ENCODE measurements at places on chromosomes 4 and X.

- DNase-seq: no peak
Measured at GRCh38 chrX:42398967-42399631, 378.9 kb downstream of the PPP1R2C start.

DNA sequence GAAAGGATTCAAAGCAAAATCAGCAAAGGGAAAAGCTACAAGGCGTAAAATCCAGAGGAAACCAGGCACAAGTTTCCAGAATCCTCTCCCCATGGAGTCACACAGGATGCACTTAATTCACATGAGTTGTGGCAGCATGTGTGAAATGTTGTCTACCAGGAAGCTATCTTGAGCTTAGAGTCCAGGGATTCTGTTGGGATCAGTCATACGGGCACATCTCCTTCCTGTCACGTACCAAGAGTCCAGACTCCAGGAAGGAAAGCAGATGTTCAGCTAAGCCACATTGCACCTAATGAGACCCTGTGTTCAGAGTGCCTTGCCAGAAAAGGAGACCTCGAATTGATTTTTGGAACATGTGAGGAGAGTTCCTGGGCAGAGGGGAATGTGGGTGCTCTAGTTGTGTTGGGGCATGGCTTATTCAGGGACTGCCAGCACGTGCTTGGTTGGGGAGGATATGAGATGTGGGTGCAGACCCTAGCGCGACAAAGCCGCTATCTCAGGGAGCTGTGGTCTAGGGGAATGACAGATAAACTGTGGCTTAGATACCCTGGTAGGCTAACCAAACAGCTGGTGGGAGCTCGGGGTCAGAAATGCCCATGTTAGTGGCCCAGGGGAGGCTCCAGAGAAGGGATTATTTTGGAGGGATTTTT, 70.0 kb downstream of the EVC start:
- DNase-seq: no peak

GRCh38 chrX:34563804-34564203, 93.3 kb downstream of the TMEM47 start:
- DNase-seq: no peak

DNA sequence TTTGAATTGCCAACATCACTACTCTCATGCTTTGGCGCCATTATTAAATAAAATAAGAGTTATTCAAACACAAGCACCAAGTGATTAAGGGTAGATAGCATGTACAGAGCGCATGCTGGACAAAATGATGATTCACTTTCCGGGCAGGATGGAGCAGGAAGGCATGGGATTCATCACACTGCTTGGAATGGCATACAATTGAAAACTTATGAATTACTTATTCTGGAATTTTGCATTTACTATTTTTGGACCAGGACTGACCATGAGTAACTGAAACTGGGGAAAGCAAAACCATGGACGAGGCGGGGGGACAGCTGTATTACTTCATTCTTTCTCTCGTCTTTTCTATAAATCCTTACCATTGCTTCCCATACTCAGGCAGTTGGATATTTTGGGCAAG, 28.5 kb upstream of the FGF5 start:
- DNase-seq: no peak

GRCh38 chr4:95155759-95156451, 392.9 kb downstream of the UNC5C start:
- no peak for DNase-seq

- DNase-seq: no peak
Measured at GRCh38 chrX:153999359-154000037, 20.2 kb downstream of the IRAK1 start.

- DNase-seq: no peak
Measured at GRCh38 chrX:152958047-152958446, 35.9 kb downstream of the PNMA5 start.

- DNase-seq: no peak
Measured at GRCh38 chr4:95388911-95389310, 159.9 kb downstream of the UNC5C start.

- no peak for DNase-seq
Measured at GRCh38 chr4:32841217-32841616, 2121.0 kb downstream of the PCDH7 start.

- no peak for DNase-seq
Measured at GRCh38 chrX:3548765-3549391, 164.6 kb downstream of the PRKX start.

DNA sequence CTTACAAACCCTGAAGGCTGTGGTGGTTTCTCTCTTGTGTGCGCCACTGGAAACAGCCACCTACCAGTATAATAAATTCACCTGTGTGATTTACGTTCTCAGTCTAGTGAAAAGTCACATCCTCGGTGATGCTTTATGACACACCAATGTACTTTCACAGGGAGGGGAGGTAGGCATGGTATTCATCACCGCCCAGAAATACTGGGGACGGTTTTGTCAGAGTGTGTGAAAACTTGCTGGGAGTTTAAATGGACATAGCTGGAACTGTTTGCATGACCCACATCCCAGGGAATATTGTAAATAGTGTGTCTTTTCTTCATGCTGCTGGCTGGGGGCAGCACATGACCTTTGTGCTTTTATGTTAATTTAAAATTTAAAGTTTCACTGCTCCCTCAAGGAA, 421.8 kb downstream of the MAPK10 start:
- DNase-seq: no peak

DNA sequence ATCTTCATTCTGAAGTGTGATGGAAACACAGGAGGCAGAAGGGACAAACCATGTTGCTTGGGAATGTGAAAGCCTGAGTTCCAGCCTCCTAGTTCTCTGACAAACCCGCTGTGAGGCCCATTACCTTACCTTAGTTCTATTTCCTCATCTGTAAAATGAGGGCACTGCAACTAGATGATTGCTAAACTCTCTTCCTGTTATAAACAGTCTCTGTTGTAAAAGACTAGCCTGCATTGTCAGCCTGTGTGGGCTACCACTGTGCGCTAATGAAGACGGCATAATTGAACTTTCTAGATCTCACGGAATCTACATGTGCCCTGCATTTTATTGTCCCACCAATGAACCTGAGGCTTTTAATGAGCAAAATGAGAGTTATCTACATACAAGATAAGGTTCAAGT, 147.2 kb downstream of the AFF2 start:
- DNase-seq: no peak

DNA sequence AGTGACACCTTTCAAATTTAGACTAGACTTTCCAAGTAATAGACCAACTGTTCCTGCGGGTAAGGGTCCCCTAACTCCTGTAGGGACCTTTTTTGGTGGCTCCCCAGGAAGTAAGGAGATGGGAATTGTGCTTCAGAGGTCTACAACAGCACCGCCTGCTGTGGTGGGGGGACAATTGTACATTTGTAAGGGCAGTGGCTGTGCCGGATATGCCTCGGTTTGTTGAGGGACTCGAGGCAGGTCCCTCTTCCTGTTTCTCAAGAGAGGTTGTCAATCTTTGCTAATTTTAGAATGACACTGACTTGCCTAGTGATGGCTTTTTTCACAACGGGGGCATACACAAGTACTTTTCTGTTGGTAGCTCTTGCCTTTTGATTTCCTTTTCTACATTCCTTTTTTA, 15.5 kb upstream of the HSD17B11 start:
- no peak for DNase-seq

DNA sequence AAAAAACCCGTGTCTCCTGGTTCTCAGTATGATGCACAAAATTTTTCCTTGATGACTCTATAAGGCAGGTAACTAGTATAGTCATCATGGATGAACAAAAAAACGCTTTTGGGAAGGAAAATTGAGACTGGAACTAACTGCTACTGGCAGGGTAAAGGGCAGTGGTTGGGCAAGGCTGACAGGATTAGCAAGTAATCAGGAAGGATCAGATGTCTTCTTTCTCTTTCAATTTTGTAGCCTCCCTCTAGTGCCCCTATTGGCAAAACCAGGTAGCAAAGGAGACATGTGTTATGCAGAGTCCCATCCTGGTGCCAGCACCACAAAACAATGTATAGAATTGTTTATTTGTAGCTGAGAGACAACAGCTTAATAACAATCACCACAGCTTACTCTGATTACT, 12.8 kb upstream of the SLITRK4 start:
- no peak for DNase-seq

- DNase-seq: no peak
Measured at GRCh38 chr4:153485359-153485758, 19.2 kb downstream of the TMEM131L start.

DNA sequence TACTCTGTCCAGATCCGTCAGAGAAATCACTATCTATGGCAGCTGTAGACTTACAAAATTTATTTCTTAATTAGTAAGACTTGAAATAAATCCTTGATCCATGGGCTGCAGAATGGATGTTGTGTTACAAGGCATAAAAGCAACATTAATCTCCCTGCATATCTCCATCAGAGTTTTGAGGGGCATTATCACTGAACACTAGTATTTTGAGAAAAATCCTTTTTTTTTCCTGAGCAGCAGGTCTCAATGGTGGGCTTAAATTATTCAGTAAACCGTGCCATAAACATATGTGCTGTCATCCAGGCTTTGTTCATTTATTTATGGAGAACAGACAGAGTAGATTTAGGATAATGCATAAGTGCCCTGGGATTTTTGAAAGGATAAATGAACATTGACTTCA, 457.9 kb upstream of the CTSO start:
- no peak for DNase-seq

- DNase-seq: no peak
Measured at GRCh38 chrX:71178908-71179307, 34.3 kb downstream of the NLGN3 start.

- DNase-seq: no peak
Measured at GRCh38 chr4:176939445-176939844, 146.7 kb upstream of the VEGFC start.
